ENCODE measurements at places on chromosomes 6 and 20.

- DNase-seq = no peak
These were observed 104.5 kb downstream of the NOL4L start for GRCh38 chr20:32480371-32481241.

DNA sequence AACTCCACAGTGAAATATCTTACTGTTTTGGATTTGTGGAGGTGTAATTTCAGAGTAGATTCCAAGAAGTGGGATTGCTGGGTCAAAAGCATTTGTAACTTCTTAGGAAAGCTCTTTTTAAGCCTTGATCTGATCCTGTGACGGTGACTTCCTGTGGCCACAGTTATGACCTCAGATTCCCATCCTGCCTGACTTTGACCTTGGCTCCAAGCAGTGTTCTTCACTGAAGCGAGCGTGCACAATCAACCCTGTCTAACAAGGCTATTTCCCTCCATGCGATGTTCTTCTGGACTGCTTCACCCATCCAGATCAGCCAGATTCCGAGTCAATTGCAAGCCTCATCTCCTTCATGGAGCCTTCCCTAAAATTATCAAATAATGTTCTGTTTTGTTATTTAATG lies 102.5 kb upstream of the RNF24 start:
- no peak for DNase-seq

DNA sequence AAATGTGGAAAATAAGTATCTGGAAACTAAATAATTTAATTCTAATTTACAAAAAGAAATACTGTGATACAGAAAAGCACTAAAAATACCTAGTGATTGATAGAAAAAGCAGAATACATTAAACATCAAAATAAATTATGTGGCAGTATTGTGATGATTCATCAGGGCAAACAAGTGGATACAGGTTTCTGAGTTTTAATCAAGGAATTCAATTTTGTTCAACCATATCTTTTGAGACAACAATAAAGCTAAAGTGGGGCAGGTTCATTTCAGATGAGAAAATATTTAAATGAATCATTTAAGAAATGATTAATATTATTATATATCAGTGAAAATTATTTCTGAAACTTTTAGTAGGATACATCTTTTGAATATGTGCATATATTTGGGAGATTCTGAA lies 49.8 kb downstream of the GRIK2 start:
- DNase-seq = no peak

GRCh38 chr6:35673755-35674154 lies 15.0 kb downstream of the FKBP5 start:
- DNase-seq = no peak

DNA sequence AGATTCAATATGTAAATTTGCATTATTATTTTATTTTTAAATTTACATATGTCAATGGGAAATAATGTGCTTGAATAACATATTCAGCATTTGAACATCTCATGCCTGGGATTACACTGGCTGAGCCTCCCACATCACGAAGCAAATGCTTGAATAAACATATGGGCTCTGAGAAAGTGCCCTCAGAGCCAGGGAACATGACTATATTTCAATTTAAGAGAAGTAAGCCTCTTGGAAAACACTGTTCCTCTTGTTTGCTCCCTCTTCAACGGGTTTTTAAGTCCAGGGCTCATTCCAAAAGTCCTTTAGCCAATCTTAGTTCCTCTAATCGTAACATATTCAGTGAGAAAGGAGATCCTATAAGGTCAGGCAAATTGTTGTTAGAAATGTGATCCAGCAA lies 122.0 kb downstream of the GMPR start:
- DNase-seq = no peak

- no peak for DNase-seq
These were observed 158.3 kb upstream of the OGFRL1 start for GRCh38 chr6:71130277-71130676.

- no peak for DNase-seq
These were observed 150.2 kb upstream of the PLN start for GRCh38 chr6:118397671-118398465.

DNA sequence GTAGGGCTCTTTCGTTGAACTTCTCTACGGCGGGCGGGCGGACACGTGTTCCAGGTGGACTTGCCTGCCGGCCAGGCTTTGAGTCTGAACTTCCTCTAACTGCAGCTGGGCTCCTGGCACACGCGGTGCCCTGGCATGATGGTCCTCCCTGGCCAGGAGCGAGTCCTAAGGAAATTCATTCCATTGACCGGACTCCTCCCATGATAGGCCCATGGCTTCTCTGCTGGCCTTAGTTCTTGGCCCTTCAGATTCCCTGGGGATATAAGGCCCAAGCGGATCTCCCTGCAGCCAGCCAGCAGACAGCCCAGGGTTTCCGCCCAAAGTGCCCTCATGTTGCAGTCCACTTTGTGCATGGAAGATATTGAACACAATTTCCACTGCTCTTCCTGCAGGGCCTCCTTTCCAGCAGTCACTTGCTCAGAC lies 39.4 kb downstream of the TBC1D7 start:
- DNase-seq = no peak

- no peak for DNase-seq
These were observed 142.4 kb upstream of the INSM1 start for GRCh38 chr20:20225325-20226043.

DNA sequence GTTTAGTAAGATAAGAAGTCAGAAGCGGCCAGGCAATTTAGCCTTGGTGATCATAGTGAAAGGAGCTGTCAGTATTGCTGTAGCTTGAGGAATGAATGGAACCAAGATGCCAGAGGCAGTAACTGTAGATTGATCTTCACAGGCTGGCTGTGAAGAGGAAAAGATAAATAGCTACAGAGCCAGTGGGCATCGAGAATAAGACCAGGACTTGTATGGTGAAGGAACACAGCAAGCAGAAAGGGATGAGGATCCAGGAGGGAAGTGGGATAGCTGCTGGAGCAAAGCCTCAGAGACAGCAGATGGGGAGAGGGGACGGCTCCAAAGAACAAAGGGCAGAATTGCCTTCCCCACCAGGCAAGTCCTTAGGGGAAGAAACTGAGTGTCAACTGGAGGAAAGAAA lies 294.4 kb upstream of the PLN start:
- no peak for DNase-seq

- no peak for DNase-seq
These were observed 35.5 kb downstream of the DHX35 start for GRCh38 chr20:38997622-38998021.

DNA sequence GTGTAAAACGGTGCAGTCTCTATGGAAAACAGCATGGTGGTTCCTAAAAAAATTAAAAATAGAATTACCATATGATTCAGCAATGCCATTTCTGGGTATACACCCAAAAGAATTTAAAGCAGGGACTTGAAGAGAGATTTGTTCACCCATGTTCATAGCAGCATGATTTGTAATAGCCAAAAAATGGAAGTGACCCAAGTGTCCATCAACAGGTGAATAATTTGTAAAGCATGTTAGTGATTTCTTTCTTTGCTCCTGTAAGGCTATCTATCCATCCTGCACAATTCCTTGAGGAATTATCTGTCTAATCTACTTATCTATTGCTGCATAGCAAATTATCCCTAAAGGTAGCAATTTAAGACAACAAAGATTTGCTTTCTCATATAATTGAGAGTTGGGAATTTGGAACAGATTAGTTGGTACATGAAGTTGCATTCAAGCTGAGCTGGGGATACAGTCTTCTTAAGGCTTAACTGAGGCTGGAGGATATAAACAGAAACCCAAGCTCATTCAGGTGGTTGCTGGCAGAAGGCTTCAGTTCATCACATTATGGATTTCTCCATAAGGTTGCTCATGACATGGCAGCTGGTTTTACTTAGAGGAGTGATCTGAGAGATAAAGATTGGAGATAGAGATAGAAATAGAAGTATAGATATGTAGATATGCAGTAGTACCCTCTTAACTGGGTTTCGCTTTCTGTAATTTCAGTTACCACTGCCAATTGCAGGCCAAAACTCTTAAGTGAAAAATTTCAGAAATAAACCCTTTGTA lies 62.0 kb downstream of the IL22RA2 start:
- DNase-seq = no peak

GRCh38 chr6:151242420-151242861 lies 2.7 kb downstream of the AKAP12 start:
- no peak for DNase-seq

DNA sequence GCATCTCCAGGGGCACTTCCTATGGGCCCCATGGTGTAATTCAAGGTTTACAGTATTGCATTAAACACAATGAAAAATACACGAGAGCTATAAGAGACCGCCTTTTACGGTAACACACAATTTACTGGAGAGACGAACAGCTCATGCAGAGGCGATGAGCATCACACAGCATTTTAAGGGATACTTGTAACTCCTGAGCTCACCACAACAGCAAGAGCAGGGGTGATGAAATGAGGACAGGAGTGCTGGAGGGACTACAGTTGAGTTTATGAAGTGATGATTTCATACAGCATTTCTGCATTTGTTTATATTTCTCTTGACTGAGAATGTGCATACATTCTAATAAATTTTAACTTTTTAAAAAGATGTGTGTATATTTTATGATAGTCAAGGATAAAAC lies 113.9 kb downstream of the WDR27 start:
- no peak for DNase-seq

- no peak for DNase-seq
These were observed 355.1 kb downstream of the PAX1 start for GRCh38 chr20:22060610-22061009.

GRCh38 chr6:53591873-53592272 lies 47.0 kb upstream of the GCLC start:
- no peak for DNase-seq

- DNase-seq = no peak
These were observed 76.4 kb downstream of the CDC5L start for GRCh38 chr6:44463728-44464450.

- no peak for DNase-seq
These were observed 334.2 kb downstream of the CD83 start for GRCh38 chr6:14451594-14452374.

All from amygdala (tissue), 56 donors.